ENCODE measurements at places on chromosomes 16 and 17. TPM values are rescaled to one million over a fixed set of nuclear protein-coding genes. Genes with fewer than 3 reads are reported as not detected.

Gene ZNF469
- 0.39 TPM for total RNA-seq

Gene ATP6V0C
- total RNA-seq = 30.0 TPM

Gene FBXO39
- not detected for total RNA-seq

Gene ZFHX3
- 2.0 TPM for total RNA-seq

Gene ANKRD11
- 38.4 TPM for total RNA-seq

Gene NME1
- 223 TPM for total RNA-seq

Gene C16orf96
- not detected for total RNA-seq

DNA sequence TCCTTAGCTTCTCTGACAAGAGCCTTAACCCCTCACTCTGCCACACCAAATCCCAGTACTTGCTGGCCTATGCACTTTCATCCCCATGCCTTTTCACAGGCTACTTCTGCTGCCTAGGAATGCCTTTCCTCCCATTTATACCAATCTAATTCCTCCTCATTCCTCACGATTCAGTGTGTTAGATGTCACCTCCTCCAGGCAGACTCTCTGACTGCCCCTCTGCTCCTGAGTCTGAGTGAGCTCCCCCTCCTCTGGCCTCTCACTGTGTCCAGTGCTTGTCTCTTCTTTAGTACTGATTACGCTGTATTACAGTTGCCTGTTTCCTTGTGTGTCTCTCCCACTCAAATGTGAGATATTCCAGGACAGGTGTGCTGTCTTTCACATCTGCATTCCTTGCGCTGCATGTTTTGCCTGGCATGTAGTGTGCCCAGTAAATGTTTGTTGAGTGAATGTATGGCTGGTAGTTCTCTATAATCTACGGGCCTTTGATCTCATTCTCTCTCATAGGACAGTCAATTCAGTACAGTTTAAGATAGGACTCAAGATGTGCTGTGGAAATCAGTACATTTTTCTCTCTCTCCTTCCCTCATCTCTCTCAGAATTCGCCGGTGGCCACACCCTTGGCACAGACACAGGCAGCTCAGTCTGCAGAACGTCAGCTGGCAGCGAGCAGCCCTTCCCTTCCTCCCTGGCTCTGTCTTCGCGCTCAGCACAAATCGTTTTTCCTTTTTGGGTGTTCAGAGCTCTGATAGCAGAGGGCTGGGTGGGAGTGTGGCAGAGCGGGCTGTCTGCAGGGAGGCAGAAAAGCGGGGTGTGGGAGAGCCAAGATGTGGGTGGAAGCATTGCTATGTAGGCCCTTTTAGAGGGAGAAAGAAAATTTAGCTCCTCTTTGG, 18.5 kb downstream of the ARL4D start:
- peak; percentile 58 for DNase-seq

DNA sequence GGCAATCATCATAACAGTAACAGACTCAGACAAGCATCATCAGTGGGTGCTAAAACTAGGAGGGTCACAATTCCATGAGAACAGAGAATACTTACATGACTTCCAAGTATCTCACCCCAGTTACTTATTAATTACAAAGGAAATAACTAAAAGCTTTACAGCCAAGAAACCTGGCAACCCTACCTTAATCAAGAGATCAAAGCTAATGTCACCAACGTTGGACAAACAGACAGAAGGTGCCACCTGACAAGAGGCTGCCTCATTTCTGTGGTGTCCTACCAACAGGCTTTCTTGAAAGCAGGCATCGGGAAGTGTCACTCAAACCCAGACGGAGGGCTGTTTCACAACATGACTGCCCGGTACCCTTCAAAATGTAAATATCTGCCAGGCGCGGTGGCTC, 84.6 kb downstream of the RMI2 start:
- DNase-seq = no peak

DNA sequence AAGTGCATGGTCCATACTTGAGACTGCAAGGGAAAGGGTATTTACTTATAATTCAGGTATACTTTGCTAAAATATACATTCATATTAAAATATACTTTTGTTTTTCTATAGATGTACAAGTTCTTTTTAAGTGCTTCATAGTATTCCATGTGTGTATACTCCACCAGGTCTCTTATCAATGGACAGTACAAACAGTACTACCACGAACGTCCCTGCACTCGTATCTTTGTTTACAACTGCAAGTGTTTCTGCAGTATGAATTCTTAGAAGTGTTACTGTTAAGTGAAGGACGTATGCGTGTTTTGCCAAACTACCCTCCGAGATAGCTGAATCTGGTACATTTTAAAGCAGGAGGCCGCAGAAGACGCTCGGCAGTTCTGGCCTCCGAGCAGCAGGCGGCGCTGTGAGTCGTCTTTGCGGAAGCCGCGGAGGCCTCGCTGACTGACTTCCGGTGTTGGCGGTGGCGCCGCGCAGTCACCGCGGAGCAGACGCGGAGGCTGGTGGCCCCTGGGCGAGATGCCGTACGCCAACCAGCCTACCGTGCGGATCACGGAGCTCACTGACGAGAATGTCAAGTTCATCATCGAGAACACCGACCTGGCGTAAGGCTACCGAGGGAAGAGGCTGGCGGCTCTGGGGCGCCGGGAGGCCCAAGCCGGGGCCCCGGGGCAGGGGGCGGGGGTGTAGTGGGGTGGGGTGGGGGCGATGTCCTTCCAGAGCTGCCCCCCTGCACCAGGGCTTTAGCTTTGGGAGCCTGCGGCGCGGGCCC, at the start of gene POLR2C:
POLR2C (plus strand) TSS at position 471 of the 769 bp plus-strand sequence; CDS start at position 517, 46 bp downstream.
- peak; percentile 81 for DNase-seq

All from RPMI7951 (cell line).